ENCODE measurements at places on chromosomes 2 and 18.

GRCh38 chr2:202289394-202290204 is 24.0 kb downstream of the NOP58 start:
- no peak for DNase-seq

- no peak for DNase-seq
Measured at GRCh38 chr2:17030047-17030446, 364.4 kb upstream of the CYRIA start.

DNA sequence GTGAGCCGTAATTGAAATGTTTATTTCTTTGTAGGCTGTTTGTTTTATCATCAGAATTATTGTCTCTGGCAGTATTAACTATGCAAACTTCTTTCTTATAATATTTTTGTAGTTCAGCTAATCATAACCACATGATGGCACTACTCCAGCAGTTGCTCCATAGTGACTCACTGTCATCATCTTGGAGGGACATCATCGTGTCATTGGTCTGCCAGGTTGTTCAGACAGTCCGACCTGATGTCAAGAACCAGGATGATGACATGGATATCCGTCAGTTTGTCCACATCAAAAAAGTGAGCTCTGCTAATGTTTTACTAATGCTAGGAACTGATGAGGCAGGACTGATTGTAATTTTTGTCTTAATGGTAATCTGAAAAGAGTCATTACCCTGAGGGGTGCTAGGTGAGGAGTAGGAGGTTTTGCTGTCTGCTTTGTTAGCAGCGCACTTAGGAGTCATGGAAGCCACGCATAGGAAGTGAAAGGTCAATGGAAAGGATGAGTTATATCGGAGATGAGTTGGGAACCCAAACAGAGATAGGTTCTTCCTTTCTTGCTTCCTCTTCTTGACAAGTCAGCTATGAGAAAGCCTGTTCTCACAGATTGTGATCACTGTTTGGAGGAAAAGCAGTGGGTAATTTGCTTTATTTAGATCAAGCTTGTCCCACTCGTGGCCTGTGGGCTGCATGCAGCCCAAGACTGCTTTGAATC is 49.2 kb downstream of the PIKFYVE start:
- no peak for DNase-seq

DNA sequence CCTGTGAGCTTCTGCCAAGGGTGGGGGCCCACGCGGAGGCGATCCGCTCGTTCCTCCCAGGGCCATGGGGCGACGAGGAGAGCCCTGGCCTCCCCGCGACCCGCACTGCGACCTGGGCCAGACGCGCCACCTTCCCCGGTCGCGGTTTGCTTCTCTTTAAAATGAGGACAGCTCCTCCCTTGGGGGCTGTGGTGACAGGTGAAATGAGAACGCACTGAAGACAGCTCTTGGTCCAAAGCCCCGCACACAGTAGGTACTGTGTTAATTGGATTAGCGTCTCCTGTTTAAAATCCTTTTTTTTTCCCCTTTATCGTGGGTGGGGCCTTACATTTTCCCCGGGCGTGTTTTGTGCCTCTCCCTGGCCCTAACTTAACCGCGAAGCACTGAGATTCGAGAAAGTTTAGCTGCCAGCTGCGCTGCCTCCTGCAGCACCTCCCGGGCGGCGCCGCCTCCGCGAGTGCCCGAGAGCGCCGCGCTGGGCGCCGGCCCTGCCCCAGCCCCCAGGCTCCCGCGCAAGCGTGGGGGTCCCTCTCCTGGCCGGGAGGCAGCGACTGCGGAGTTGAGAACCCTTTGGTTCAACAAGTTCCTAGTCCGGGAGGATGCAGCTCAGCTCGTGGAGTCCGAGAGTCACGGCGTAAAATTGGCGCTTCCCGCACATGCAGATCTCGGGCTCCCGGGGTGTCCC is 1.1 kb downstream of the HPCAL1 start:
- no peak for DNase-seq

DNA sequence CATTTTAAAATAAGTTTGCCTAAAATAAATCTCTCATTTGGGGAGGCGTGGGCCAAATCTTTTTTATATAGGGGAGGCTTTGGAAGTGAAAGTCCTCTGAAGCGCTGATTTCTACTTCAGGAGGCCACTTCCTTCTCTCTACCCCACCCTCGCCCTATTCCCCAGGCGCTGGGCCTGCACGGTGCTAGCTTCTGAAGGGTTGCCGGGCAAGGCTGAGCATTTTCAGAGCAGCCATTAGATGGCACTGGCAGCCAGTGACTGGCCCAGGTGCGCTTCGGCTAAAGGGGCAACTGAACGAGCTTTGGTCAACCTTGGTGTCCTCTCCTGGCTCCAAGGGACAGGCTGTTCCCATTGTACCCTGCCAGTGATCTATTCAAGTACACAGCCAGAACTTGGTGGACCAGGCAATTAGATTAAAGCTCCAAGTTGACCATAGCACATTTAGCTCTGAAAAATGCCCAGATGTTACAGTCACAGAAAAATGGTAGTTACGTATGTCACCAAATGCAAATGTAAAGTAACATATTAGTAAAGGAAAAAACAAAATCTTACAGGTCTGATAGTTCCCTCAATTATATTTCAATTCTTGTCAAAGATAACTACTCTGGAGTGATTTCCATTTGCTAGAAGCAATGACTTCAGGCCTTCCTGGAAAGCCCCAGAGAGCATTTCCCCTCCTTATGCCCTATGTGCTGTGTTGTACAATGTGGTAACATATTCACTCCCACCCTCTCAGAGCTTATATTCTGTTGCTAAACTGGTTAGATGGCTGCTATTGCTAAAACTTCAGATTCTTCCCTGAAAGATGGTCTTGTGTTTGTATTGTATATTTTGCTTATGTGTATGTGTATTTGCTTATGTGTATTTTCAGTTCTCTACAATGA is 2.1 kb downstream of the POMC start:
- DNase-seq: no peak

DNA sequence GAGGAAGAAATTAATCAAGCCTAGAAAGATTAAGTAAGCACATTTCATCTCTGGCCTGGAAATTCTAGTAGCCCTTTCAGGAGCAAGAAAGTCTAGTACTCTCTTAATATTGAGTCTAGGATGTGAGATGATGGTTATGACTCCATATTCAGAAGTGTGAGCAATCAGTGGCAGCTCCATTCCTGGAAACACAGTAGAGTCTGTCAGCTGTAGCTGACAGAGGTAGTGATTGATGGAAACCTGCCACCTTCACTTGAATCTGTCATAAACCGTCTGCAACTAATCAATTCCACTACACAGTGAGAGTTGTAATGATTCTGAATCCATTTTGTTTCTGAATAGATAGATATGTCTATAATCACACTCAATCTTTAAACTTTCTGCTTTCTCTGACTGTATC is 635.1 kb downstream of the IRS1 start:
- DNase-seq: no peak

DNA sequence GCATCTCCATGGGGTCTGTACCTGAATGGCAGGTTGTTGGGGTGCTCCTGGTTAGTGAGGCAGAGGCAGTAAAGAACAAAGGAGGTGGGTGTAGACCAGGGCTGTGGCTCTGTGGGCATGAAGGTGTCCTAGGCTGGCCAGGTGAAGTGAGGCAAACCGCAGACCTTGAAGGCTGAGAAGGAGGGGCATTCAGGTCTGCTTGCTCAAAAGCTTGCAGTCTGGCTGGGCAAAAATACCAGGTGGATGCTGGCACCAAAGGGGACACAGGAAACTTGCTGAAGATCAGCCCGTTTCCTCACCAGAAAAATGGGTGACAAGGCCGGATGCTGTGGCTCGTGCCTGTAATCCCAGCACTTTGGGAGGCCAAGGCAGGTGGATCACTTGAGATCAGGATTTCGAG is 6.7 kb upstream of the B3GNT2 start:
- no peak for DNase-seq

DNA sequence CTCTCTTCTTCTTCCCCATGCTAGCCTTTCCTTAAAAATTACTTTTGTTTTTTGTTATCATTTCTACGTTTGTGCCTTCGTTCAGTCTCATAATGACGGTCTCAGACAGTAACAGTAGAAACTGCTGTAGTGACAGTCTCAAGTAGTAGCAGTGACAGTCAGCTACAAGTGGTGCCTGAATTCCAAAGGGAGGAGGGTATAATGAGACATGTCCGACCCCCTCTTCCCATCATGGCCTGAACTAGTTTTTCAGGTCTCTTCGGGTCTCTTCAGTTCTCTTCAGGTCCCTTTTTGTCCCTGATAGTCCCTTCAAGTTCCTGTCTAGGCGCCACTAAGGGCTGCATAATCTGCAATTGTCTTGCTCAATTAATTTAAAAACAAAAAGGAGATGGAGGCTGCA is 12.6 kb downstream of the TMEM131 start:
- no peak for DNase-seq

DNA sequence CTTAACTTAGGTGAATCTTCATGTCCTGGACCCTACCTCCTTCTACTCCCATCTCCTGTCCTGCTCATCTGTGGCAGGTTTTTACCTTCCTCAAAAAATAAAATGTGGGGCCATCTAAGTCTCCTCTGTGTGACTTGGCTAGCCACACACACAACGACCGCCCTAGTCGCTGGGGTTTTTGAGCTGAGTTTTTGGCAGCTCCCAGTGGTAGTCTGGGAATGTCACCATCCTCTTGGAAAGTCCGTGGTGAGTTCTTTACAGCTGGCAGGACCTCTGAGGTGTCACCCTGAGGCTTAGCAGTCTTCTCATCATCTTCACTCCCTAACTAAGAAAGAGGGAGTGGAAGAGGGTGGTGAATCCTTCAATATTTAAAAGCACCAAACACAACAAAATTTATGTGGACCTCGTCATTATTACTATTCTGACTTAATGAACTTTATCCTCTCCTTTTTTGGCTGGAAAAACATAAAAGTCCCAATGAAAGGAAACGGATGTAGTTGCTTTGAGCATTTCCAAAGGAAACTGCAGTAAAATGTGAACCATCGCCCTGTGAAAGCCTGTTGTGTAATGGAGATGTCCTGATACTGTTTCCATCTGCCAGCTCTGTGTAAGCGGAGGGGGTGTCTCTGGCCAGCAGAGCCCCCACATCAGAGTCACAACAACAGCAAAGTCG is 78.6 kb downstream of the VAPA start:
- DNase-seq: no peak

DNA sequence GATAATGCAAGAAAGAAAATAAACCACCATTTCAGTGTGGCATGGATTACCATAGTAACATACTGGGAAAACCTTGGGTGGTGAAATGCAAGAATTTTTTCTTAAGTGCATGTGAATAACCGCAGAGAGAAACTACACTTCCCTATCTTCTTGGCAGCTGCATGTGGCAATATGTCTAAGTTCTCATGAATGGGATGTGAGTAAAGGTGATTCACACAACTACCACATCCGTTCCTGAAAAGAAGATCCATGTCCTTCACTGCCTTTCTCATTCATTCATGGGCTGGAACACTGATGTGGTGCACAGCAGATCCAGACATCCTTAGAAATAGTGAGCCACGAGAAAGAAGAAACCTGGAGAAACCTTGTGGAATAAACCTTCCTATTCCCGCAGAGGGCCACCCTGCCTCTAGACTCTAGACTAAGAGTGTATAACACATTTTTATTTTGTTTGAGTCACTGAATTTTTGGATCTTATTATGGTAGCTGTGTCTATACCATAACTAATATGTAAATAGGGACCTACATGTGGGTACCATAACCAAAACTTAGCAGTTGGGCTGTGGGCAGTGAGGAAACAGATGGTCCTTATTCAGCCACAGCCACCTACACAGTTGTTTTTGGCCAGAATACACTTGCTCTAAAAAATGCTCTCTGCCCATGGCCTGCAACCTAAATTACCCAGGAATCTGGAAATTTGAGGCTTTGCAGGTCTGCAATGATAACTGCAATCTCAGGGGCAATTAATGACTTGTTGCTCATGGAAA is 573.3 kb downstream of the LRP1B start:
- no peak for DNase-seq

- no peak for DNase-seq
Measured at GRCh38 chr2:141589314-141589713, 541.5 kb downstream of the LRP1B start.

- no peak for DNase-seq
Measured at GRCh38 chr18:24136967-24137373, 1.9 kb upstream of the CABYR start.

All from NCI-H2081 treated with DMSO at 0.1 percent for 48 hours (cell line).